ENCODE measurements at places on chromosomes 6 and 20.

DNA sequence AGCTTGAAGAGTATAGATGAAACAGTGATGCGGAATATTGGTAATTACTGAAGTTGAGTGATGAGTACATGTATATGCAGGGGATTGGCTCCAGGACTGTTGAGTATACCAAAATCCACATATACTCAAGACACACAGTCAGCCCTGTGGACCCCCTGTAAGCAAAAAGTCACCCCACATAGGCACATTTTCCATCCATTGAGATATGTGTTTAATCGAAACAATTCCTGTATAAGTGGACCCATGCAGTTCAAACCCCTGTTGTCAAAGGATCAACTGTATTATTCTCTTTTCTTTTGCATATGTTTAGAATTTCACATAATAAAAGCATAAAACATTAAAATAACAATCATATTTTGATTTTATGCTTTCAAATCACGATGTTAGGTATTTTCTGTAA, 32.1 kb upstream of the FILIP1 start:
- DNase-seq, result no peak

GRCh38 chr6:30889496-30889885, 5.2 kb downstream of the DDR1 start:
- no peak for DNase-seq

GRCh38 chr6:16949716-16950115, 152.1 kb upstream of the STMND1 start:
- no peak for DNase-seq

DNA sequence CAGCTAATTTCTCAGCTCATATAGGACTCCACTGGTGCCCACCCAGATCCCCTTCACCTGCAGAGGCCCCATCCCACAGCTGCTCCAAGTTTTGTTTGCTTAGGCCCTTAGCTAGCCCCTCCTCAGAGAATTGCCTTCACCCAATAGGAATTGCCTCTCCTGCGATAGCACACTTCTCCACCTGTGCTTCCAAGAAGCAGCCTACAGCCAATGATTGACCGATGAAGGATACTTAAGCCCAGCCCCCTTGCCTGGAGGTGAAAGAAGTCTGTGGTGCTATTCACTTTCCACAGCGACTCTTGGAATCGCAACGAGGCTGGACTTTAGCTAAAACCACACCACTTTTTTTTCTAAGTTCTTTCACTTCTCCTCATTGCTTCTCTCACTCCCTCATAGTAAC, 353.2 kb upstream of the BTBD3 start:
- DNase-seq, result no peak

- DNase-seq, result no peak
Measured at GRCh38 chr20:56540415-56540814, 7.4 kb downstream of the FAM209B start.

GRCh38 chr20:63499338-63499969, 571 bp upstream of the EEF1A2 start:
- DNase-seq, result no peak

GRCh38 chr6:33324125-33324524, 6.6 kb upstream of the ZBTB22 start:
- DNase-seq, result no peak

DNA sequence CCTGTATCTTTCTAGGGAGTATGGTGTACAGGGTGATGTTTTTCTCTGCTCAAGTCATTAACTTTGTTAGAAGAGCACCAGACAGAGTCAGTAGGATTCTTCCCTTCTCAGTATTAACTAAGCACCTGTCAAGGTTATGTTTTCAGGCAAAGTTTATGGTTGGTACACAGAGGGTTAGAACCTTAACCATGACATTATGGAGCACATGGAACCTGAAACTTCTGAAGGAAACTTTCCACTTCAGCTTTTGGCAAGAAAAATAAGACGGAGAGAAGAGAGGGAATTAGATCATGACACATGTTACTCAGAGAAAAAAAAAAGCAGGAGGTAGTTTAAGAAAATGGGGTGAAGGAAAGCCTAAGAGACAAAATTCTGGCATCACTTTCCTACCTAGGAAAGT, 112.9 kb upstream of the PDE7B start:
- DNase-seq, result no peak

DNA sequence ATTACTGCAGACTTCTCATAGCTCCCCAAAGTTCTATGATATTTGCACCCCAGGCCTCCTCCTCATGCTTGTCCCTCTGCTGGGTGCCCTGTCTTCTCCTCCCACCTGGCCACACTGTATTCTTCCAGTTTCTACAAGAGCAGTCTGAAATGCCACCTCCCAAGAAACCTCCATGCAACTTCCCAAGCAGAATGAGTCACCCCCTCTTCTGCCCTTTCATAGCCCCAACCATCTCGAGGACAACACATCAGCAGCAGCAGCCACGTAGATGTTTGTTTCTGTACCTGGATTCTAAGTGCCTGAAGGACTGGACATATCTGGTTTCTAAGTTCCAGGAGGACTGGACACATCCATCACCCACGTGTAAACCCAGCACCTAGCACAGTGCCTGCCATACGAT, 6.6 kb upstream of the ULBP2 start:
- DNase-seq, result no peak

All from epithelial cell of proximal tubule (primary cell).